Breast epithelium (tissue), 4 donors: ENCODE measurements at places on chromosomes 5 and 9.

GRCh38 chr9:138121438-138122050 lies 244.0 kb downstream of the CACNA1B start:
- H3K36me3 ChIP-seq = no peaks in the 10 kb centered on the region
- H3K4me3 ChIP-seq = no peak overlapping the region
- H3K27me3 ChIP-seq = peaks cover 13% of the 10 kb centered on the region
- no peaks in the 10 kb centered on the region for H3K4me1 ChIP-seq
- DNase-seq = no peak

DNA sequence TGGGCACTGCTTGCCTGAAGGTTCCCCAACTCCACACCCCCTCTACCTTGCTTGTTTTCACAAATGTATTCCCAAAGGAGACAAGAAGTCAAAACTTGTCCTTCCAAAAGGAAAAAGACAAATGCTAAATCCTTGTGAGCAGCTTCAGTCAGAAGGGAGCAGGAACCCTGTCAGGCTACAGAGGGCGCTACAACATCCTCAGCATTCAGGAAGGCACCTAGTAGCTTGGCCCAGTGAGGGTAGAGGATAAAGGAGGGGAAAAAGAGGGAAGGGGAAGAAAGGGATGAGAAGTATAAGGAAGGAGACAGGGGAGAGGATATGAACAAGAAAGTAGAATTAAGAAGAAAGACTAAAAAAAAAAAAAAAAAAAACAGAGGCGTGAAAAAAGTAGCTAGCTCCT lies 97.5 kb downstream of the MLLT3 start:
- H3K36me3 ChIP-seq = no peaks in the 10 kb centered on the region
- H3K27ac ChIP-seq = no peak overlapping the region
- no peak overlapping the region for H3K4me3 ChIP-seq
- no peak for DNase-seq
- H3K4me1 ChIP-seq = no peaks in the 10 kb centered on the region

DNA sequence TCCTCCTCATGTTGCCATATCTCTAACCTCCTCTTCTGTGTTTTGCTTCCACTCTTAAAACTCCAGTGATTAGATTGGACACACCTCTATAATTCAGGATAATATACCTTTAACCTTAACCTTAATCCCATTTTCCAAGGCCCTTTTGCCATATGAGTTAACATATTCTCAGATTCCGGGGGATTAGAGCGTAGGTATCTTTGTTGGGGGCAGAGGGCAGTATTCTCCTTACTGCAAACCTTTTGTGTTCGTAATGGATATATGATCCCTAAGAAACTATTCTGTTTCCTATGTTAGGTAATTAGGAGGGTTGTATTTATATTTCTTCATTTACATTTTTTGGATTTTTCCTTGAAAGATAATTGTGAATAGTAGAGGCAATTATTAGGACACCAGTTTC lies 99.5 kb downstream of the VPS13A start:
- no peak overlapping the region for H3K27ac ChIP-seq
- no peak overlapping the region for H3K4me3 ChIP-seq
- H3K4me1 ChIP-seq = no peaks in the 10 kb centered on the region
- no peaks in the 10 kb centered on the region for H3K27me3 ChIP-seq
- H3K36me3 ChIP-seq = no peaks in the 10 kb centered on the region

DNA sequence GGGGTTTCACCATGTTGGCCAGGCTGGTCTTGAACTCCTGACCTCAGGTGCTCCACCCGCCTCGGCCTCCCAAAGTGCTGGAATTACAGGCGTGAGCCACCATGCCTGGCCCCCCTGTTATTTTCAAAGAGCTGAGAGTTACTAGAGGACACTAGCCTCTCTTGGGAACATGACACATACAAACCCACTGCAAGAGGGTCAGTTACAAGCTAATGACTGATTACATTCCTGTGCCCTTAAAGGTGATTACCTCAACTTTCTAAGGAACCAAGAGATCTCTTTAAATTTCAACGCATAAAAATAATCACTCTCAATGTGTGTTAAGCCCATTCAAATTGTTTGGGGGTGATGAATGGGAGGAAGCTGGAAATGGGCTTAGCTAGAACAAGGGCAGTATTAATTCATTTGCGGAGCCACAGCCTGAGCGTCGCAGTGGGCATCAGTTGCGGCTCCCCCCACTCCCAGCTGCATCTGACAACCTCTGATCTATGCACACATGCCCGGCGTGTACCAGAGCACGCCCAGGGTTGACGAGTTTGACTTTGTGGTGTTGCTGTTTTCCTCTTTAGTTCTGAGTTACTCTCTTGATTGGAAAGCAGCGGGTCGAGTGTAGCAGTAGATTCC lies 146.9 kb downstream of the GOLPH3 start:
- H3K36me3 ChIP-seq = no peaks in the 10 kb centered on the region
- peak overlapping the region; percentile 0 for H3K27ac ChIP-seq
- DNase-seq = no peak
- H3K4me1 ChIP-seq = peaks cover 5% of the 10 kb centered on the region
- H3K4me3 ChIP-seq = no peak overlapping the region

- DNase-seq = no peak
- H3K27me3 ChIP-seq = no peaks in the 10 kb centered on the region
These were observed 3.4 kb downstream of the HIGD2A start for GRCh38 chr5:176391999-176392398.

- H3K4me3 ChIP-seq = no peak overlapping the region
- H3K36me3 ChIP-seq = no peaks in the 10 kb centered on the region
- no peaks in the 10 kb centered on the region for H3K27me3 ChIP-seq
- no peak overlapping the region for H3K27ac ChIP-seq
- H3K4me1 ChIP-seq = no peaks in the 10 kb centered on the region
- DNase-seq = no peak
These were observed 2.7 kb downstream of the CNTLN start for GRCh38 chr9:17137566-17137965.

- no peak within 1 kb of the TSS for H3K4me3 ChIP-seq
- H3K27me3 ChIP-seq = no peaks in the 10 kb centered on the region
- no peak within 1 kb of the TSS for H3K27ac ChIP-seq
- no peaks in the 10 kb centered on the region for H3K4me1 ChIP-seq
- H3K36me3 ChIP-seq = no peaks in the 10 kb centered on the region
- DNase-seq = no peak
These were observed at the start of gene HSPB3 for GRCh38 chr5:54455413-54456157. Gene HSPB3, plus strand, starts transcription at chr5:54455699. Its CDS starts 91 bp downstream, at chr5:54455790.

DNA sequence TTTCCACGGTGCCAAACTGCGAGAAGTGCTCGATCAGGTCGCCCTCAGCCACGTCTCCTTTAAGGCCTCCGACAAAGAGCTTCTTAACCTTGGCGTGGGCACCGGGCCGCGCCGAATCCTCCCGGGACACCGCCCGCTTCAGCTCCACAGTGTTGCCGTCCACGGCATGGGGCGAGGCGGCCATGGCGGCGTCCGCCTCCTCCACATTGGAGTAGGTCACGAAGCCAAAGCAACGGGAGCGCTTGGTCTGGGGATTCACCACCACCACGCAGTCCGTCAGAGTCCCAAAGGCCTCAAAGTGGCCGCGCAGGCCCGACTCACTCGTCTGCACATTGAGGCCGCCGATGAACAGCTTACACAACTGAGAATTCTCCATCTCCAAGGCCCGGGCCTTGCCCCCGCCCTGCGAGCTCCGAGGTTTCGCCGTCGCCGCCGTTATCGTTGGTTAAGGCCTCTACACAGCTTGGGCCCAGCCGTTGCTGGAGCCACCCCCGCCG lies 424 bp downstream of the HNRNPA0 start:
- no peaks in the 10 kb centered on the region for H3K4me1 ChIP-seq
- peak; percentile 59 for DNase-seq
- H3K36me3 ChIP-seq = no peaks in the 10 kb centered on the region
- peak overlapping the region; percentile 100 for H3K27ac ChIP-seq
- peak overlapping the region; percentile 91 for H3K4me3 ChIP-seq

GRCh38 chr9:112618385-112619009 lies 99.4 kb downstream of the INIP start:
- H3K27ac ChIP-seq = no peak overlapping the region
- H3K27me3 ChIP-seq = no peaks in the 10 kb centered on the region
- no peak overlapping the region for H3K4me3 ChIP-seq
- no peaks in the 10 kb centered on the region for H3K36me3 ChIP-seq

DNA sequence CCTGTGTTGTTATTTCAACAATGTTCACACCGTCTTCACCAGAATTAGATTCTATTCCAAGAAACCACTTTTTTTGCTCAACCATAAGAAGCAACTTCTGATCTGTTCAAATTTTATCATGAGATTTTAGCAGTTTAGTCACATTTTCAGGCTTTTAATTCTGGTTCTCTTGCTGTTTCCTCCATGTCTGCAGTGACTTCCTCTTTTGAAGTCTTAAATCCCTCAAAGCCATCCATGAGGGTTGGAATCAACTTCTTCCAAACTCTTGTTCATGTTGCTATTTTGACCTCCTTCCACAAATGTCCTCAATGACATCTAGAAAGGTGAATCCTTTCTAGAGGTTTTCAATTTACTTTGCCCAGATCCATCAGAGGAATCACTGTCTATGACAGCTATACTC lies 25.7 kb upstream of the ENTREP1 start:
- H3K27me3 ChIP-seq = no peaks in the 10 kb centered on the region
- no peak for DNase-seq
- no peak overlapping the region for H3K4me3 ChIP-seq
- no peaks in the 10 kb centered on the region for H3K4me1 ChIP-seq

GRCh38 chr5:154494036-154494435 lies 16.0 kb upstream of the HAND1 start:
- H3K27me3 ChIP-seq = peaks cover 33% of the 10 kb centered on the region
- no peak for DNase-seq
- H3K27ac ChIP-seq = no peak overlapping the region
- no peaks in the 10 kb centered on the region for H3K4me1 ChIP-seq

DNA sequence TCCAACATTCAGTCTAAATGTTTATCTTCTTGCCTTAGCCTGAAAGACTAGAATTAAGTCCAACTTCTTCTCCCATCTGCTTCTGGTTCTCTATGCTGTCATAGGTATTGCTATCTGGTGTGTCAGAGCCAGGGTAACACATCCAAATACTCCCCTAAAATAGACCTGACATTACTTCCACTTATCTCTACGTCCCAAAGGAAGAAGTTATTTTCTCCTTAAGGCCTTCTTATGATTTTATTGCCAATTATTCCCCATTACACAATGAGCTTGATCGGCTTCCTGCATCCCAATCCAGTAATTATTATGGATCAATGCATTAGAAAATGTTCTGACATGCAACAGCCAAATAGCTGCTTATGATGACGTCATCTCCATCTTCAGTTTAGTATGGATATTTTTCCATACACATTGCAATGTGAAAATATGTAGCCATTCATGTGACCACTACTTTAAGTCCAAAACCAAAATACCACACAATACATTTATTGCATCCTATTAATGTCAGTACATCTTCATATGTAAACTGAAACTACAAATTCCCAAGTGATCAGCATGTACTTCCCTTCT lies 555.5 kb downstream of the MAT2B start:
- no peak overlapping the region for H3K27ac ChIP-seq
- no peak for DNase-seq
- H3K36me3 ChIP-seq = no peaks in the 10 kb centered on the region
- no peaks in the 10 kb centered on the region for H3K4me1 ChIP-seq

DNA sequence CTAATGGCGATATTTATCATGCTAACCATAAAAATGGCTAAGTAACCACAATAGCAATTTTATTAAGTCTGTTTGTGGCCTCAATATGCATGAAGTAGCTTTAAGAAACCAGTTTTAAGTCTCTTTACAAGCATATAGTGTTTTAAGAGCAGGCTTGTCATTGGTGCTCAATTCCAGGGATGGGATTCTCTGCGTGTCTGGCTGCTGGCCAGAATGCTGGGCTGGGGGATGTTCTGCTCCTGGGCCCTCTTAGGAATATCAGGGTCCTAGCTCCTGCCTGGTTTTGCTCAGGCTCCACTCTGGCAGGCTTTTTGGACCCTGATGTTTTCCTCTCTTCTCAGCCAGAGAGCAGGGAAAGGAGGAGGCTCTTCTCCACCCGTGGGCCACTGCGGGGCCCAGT lies 127.2 kb downstream of the PDE8B start:
- no peak overlapping the region for H3K4me3 ChIP-seq
- no peaks in the 10 kb centered on the region for H3K27me3 ChIP-seq
- DNase-seq = no peak
- H3K36me3 ChIP-seq = no peaks in the 10 kb centered on the region

DNA sequence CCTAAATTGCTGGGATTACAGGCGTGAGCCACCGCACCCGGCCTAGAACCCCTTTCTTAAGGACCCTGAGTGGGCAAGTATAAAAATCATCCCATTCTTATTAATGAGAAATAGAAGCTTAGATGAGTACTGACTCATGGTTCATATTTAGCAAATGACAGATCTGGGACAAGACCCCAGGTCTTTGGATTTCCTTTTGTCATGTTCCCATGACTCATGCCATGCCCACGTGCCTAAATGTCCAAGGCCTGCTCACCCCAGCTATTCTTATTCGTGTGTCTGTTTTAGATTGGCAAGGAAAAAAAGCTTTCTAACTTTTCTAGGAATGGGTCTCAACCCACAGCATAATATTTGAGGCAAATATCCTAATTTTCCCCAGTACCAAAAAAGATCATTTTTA lies 57.7 kb upstream of the RPS23 start:
- no peaks in the 10 kb centered on the region for H3K27me3 ChIP-seq
- no peaks in the 10 kb centered on the region for H3K36me3 ChIP-seq
- H3K4me3 ChIP-seq = no peak overlapping the region
- DNase-seq = no peak

- no peaks in the 10 kb centered on the region for H3K36me3 ChIP-seq
- no peaks in the 10 kb centered on the region for H3K27me3 ChIP-seq
- no peak for DNase-seq
- H3K4me1 ChIP-seq = no peaks in the 10 kb centered on the region
- peak overlapping the region; percentile 92 for H3K27ac ChIP-seq
- H3K4me3 ChIP-seq = peak overlapping the region; percentile 45
These were observed 2.9 kb upstream of the NXNL2 start for GRCh38 chr9:88531920-88532698.

DNA sequence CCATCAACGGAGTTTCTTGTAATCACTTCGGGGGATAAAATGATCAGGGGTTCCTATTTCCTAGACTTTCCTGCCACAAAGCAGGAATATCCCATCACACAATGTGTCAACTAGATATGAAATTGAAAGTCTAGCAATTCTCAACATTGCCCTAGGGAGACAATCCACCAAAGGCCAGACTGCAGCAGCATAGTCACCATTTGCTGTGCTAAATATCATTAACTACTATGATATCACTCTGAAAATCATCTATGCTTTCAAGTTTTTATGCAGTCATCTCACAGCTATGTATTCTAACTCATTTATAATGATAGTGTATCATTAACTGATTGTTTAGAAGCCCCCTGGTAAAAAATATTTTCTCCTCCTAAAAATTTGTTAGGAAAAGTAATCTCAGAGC lies 342.6 kb upstream of the CDH6 start:
- no peaks in the 10 kb centered on the region for H3K27me3 ChIP-seq
- H3K27ac ChIP-seq = no peak overlapping the region
- no peaks in the 10 kb centered on the region for H3K4me1 ChIP-seq

DNA sequence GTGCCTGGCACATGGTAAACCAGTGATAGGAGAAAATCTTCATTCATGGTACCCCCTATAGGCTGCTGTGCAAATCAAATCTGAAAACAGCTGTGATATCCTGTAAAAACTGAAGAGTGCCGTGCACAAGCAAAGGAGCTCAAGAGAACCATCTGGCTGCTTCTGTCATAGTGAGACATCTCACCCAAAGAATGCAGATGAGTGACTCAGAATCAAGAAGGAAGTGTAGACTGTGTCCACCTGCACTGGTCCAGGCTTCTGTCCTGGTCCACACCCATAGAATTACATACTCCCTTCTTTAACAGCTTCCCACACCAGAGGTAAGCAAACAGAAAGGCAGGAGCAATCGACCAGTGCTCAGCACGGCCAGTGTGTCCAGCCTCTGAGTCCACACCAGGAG lies 195.9 kb downstream of the ASTN2 start:
- H3K27ac ChIP-seq = no peak overlapping the region
- H3K4me3 ChIP-seq = no peak overlapping the region
- no peaks in the 10 kb centered on the region for H3K4me1 ChIP-seq
